NCI-H1048 (cell line): ENCODE measurements at places on chromosomes 12 and 14.

GRCh38 chr14:101552786-101553231 lies 8.5 kb upstream of the DIO3 start:
- DNase-seq = no peak

GRCh38 chr12:59594943-59595500 lies 807 bp upstream of the SLC16A7 start:
- DNase-seq = no peak

DNA sequence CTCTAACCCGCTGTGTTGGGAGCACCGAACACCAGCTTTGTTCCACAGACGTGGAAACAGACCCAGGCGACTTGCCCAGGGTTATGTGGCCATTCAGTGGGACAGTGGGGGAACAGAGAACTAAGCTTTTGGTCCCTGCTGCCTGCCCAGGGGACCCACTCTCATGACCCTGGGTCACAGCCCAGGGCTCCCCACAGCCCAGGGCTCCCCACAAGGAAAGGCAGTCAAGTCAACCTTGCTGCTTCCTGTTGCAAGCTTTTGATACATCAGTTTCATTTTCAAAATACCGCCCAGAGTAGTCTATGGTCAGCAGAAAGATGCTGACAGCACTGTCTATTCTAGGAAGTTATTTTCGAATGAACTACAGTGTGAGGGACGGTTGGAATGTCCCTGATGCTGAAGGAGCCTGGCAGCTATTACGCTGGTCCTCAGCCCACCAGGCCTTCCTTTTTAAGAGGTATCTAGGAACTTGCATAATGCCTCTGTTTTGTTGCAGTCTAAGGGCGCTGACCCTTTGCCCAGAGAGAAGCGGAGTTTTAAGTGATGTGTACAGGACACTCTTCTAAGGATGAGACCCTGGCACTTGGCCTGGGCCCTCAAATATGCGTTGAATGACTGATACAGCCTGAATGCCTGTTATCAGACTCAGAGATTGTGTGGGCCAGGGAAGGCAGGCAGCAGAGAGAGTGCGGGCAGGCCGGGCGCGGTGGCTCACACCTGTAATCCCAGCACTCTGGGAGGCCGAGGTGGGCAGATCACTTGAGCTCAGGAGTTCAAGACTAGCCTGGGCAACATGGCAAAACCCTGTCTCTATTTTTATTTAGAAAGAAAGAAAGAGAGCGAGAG lies 12.6 kb upstream of the TTC7B start:
- no peak for DNase-seq

DNA sequence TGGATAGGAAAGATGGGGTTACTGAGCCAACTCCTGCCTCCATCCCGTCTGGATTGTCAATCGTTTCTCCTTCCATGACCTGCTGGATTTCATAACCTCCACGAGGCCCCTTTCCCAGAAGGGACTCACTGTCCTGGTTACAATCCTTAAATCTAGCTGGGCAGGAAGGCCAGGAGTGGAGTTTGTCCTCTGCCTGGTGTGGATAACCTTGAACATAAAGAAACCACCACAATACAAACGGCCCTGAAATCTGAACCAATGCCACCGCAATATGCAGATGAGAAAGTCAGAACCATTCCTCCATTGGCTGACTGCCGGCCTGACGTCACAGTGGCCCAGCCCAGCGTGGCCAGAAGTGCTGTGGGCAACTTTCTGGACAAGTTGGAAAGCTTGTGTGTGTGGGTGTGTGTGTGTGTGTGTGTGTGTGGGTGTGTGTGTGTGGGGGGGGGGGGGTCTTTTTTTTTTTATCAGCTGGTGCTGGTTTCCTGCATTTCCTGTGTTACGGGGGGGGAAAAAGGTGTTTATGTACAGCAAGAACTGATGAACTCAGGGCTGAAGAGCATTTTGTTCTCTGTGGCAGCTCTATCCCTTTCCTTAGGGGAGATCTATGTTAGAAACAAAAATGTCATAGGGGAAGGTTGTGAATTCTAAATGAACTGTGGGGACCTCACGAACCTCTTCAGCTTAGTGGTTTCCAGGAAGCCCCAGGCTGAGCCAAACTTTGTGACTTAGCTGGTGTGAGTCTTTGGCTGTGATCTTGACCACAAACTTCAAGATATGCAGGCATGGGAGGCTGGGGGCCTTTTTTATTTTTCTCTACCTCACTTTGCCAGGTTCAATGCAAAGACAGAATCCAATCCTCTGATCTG lies 81.6 kb upstream of the MED13L start:
- peak; percentile 80 for DNase-seq

DNA sequence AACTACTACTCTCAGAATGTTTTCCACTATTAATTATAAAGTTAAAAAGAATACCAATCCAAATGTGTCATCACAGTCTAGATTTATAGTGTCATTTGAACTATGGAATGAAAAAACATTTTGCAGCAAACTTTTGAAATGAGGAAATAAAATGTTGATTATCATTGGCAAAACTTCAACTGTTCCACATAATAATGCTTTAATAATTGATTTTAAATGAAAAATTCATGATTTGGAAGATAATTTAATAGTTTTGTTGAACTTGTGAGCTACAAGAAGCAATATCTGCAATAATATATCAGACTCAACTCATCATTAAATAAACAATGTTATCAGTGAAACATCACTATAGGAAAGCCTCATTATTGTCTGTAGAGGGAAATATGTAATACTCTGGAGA lies 48.2 kb upstream of the DCN start:
- no peak for DNase-seq
